ENCODE measurements at places on chromosomes 3 and 15.

DNA sequence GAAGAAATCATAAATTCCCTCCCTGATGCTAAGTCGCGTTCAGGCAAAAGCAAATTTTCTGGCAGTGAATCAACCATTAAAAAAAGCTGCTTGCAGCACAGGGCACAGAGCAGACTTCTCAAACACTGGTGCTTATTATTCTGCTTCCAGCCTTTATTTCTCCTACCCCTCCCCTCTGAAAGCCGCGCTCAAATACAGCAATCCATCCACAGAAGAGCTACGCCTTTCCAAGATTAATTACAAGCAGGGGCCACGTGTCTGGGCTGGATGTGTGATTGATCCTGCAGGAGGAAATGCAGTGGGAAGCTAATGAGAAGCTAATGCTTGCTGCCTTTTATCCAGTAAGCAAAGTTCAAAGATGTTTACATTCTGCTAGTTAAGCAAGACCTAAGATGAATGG is 134.9 kb upstream of the TOPAZ1 start:
- no peak for DNase-seq

DNA sequence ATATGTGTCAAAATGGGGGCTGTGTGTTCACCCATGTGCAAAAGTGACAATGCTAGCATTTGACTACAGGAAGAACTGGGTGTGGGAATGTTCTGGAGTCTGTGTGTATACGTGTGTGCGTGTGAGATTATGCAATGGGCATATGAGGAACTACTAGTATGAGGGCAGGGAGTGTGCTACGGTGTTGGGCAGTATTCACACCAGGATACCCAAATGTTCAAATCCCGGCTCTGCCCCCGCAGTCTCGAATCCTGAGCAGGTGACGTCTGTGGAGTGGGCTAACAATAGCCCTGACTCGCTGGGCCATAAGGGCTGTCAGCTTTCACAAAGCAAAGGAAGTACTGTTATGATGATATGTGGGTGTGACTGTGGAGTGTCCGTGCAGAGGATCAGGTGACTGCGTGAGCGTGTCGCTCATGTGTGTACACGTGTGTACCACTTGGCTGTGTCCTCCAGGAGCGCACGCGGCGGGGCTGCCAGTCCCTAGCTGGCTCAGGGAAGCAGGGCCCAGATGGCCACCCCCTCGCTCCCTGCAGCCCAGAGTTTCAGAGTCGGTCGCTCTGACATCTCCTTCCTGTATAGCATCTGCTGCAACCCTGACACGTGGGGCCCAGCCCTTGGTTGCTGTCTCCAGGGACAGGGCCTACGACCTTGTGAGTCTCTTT is 27.2 kb downstream of the IQSEC1 start:
- no peak for DNase-seq

DNA sequence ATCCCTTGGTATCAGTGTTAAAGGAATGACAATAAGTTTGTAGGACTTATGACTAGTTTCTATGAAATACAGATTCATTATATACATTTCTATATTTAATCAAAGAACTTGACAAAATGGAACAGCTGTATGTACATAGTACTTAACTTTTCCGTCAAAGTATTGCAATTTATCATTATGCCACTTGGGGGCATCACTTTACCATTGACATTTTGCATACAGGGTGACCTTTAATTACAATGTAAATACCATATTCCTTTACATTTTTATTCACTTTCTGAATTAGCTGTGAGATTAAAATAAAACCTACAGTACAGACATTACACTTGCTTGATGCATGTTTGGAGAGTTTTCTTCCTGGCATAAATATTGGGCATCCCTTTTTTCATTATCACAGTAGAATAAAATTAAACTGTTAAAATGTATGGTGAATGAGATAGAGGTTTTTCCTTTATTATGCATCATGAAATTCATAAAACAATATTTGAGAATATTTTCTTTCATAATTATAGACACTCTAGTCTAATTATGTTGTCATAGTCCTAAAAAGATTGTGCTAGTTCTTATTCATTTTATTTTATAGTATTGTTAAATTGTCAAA is 6.9 kb downstream of the NEK11 start:
- no peak for DNase-seq

DNA sequence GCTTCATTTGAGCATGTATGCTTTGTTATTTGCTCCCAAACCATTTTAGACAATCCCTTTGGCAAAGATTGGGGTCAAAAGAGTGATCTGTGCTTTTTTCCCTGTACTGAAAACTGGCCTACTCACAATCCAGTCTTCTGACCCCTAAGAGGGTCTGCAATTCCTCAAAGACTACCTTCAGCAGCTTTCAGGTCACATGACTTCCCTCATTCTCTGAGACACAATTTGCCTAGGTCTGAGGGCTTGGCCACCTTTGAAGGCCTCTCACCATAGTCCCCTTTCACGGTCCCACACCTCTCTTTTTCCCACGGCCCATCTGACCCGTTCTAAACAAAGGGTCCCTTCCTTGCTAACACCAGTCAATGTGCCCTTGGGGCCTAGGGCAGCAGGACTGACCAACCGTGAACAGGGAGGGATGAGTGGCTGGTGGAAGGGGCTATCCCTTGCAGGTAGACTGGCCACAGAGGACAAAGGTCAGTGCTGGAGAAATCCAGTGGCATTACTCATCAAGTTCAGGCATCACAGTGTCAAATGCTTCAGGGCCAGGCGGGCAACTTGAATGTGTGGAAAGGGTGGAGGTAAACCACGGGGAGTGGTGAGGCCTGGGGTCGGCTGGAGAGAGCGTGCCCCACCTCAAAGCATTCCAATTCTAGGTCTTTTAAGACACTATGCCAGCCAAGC is 10.8 kb downstream of the RASL12 start:
- DNase-seq = no peak

DNA sequence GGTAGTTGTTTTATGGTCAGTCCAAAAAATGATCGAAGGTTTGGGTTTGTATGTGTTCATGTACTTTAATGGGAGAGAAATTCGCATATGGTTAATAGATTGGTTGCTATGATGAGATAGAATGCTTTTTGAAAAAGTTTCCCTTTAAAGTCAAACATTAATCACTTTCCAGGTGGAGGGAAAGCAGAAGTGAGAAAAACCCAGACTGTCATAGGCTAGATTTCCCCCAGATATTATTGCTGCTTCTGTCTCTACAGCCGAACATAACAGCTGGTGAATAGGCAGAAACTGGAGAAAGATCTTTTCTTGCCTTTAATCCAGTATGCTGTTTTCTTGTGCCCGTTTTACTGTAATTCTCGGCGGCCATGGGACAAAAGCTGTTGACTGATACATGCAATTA is 287.6 kb downstream of the SOX2 start:
- DNase-seq = no peak

DNA sequence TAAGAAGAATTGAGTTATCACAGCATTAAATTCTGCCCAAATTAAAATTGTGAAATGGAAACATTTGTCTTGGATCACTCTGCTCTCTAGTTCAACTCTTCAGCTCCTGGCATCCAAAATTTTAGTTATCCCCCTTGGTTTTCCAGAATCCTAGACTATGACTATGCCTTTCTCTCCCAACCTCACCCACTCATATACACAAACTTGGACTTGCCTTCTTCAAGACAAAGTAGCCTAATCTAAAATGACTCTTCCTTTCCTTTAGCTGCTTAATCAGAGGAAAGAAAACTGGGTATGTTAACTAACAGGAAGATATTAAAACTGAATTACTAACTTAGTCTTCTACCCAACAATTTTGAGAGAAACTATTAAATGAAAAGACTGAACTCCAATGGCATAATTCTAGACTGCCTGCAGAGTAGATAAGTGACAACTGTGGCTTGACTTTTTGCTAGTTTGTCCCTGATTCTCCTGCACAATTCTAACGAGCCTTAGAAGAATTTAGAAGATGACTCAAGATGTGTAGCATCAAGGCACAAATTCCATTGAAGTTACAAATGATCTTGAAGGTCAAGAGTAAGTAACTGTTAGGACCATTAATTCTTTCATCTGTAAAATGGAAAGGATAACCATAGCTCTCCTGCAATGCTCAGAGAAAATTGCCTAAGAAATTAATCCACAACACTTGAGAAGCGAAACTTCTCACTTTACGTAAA is 5.2 kb upstream of the GOLIM4 start:
- no peak for DNase-seq

- DNase-seq = peak; percentile 21
Measured at GRCh38 chr3:125119752-125120378, 64.1 kb upstream of the HEG1 start.

DNA sequence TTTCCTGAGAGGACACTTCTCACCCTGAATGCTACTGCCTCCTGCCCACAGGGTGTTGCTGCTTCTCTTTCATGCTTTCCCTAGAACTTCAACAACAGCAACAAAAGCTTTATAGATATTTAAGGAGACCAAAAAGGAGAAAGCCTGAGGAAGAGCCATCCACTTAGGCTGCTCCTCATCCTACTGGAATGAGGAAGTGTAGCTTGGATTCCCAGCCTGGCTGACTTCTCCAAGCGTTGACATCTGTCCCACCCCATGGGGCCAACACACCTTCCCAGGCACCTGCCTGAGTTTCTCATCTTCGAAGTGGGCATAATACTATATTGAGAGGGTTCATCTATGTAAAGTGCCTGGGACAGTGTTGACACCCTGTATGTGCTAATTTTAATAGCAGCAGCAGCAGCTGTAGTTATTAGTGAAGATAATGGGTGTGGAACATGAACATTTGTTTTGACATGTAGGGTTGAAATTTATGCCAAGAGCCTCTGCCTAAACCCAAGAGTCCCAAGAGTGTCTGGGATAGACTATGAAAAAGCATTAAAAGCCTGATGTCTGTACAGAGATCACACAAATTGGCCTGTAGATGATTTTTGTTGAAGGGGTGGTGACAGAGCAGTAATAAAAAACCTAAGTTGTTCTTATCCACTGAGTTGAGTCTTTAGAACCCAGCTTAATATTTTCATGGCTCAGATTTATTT is 96.5 kb upstream of the PIAS1 start:
- DNase-seq = no peak

GRCh38 chr3:183252973-183253527 is at the start of gene B3GNT5:
B3GNT5 (plus strand) TSS chr3:183253253; CDS start chr3:183269799, 16,546 bp downstream.
- DNase-seq = no peak

DNA sequence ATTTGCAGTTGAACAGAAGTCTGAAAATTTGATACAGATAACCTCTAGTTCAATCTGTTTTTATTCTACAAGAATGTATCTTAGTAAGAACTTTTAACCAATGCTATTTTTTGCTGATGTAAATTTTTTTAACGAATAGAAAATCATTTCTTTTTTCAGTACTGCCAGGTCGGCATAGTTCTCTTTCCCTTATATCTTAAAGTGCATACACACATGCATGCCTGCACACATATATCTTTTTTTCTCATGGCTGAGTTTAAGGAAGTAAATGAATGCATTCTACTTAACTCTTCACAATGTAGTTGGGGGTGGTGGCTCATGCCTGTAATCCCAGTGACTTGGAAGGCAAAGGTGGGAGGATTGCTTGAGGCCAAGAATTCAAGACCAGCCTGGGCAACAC is 48.4 kb downstream of the BLM start:
- DNase-seq = no peak

DNA sequence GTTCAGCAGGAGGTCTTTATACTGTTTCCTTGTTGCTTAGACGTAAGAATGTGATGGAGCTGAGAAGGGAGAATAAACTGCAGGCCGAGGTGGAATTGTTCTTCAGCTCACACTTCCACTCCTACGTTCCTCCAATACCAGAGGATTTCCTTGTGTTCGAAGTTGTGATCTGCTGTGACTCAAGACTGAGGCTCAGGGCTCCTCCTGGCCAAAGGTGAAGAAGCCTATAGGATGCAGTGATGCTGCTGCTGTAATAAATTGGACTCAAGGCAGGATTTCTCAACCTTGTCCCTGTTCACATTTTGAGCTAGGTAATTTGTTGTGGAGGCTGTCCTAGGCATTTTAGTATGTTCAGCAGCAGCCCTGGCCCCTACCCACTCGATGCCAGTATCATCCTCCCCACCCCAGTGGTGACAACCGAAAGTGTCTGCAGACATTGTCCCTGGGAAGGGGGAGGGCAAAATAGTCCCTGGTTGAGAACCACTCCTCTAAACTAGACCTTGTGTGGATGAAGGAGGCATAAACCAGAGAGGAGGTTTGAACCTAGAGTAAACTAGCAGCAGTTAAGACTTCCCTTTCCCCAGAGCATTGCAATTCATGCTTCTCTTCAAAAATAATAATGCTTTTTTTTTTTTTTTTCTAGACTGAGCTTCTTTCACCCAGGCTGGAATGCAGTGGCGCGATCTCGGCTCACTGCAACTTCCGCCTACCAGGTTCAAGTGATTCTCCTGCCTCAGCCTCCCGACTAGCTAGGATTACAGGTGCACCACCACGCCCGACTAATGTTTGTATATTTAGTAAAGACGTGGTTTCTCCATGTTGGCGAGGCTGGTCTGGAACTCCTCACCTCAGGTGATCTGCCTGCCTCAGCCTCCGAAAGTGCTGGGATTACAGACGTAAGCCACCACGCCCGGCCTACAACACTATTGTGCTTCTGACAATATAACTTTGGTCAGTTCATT is 11.1 kb downstream of the RAP2B start:
- DNase-seq = no peak

DNA sequence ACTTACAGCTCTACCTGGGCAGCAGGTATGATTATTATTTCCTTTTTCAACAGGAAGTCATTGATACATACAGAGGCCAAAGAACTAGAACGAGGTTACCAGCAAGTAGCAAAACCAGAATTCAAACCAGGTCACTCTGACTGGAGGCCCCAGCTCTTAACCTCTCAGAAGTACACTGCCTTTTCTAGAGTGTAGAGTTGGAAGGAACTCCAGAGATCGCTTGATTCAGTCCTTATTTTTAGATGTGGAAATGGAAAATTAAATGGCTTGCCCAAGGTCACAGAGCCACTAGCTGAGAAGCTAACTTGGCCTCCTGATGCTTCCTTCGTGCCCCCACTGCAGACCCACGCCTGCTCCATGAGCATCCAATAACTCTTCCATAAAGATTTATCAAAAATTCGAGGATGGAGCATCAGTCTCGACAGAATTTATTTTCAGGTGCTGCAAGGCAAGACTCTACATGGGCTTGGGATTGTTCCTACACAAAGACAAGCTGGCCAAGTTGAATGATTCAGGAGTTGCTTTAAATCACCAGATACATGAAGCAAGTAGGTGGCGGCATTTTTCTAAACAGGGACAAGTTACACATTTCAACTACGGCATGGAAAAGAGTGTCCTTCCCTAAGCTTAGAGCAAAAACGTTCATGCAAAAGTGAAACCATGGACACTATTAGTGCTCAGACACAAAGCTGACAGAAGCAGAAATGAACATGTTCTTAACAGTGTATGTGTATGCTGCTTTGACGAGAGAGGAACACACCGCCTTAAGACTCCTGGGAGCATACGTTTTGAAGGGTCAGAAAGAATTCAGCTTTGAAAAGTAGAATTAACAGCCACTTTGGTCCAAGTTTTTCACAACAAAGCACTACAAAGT is 235.7 kb downstream of the THRB start:
- no peak for DNase-seq

GRCh38 chr3:160355826-160356225 is 43.2 kb downstream of the IFT80 start:
- no peak for DNase-seq

DNA sequence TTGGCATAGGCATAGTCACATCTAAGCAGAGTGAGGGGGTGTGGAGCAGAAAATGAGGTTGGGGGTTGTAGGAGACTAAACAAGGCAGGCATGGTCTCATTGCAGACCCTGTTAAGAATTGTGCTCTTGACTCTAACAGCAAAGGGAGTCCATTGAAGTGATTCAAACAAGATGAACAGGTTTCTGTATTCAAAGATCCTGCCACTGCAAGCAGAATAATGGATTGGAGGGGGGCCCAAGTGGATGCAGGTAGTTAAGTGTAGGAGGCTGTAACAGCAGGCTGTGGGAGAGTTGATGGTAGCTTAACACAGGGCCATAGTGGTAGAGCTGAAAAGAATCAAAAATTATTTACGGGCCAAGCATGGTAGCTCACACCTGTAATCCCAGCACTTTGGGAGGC is 34.4 kb downstream of the CASR start:
- no peak for DNase-seq
